ENCODE measurements at places on chromosomes 13 and 19. TPM values are rescaled to one million over a fixed set of nuclear protein-coding genes. Genes with fewer than 3 reads are reported as not detected.

The GPC5 gene
- 3.0 TPM for total RNA-seq

GRCh38 chr19:49749055-49749716 is 13.9 kb downstream of the TSKS start:
- no peak overlapping the region for H3K4me3 ChIP-seq
- no peaks in the 10 kb centered on the region for H3K36me3 ChIP-seq
- no peak for DNase-seq

The CYP2B6 gene
- not detected for total RNA-seq

DNA sequence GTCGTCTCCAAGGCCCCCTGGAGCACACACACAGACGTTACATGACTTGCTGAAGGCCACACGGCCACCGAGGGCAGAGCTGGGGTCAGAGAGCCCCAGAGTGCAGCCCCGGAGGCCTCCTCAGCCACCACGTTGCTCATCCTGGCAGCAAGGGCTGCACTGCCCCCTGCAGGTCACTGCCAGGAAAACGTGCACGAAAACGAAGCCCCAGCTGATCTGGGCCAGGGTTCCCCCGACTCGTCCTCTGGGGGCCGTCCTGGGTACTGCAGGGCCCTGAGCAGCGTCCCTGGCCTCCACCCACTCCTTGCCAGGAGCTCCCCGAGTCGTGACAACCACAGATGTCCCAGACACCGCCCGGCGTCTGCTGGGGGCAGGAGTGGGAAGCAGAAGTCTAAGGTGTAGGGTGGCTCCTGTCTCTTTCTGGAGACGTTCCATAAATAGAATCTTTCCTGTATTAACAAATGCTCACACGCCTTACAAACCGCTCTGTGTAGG is 3.4 kb downstream of the TPGS1 start:
- H3K36me3 ChIP-seq, result no peaks in the 10 kb centered on the region
- H3K27me3 ChIP-seq, result no peaks in the 10 kb centered on the region
- peaks cover 42% of the 10 kb centered on the region for H3K4me1 ChIP-seq
- DNase-seq, result peak; percentile 88

DNA sequence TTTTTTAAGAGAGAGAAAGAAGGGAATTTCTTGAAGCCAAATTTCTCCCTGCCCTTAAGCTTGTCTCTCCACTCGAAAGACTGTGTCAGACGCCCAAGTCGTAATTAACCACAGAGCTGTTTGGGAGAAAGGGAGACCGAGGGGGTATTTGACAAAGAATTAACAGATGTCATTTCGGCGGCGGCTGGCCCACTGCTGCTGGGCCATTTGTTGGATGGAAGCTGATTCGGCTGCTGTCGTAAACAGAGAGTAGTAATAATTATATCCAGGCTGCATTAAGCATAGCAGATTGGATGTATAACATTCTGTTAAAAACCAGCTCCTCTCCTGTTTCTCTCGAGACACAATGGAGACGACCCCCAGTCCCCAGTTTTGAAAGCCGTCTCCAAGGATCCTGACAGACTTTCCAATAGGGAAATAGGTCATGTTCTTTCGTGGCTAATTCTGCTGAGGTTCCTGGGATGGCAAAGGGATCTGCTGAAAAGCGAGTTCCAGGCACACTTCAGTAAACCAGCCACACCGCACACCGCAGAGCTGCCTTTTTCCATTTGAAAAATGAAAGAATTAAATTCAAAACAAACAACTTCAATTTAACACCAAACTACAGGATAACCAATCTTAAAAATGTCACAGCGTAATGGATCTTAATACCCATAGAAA is 71.5 kb downstream of the KCTD15 start:
- H3K4me1 ChIP-seq, result no peaks in the 10 kb centered on the region
- DNase-seq, result no peak

DNA sequence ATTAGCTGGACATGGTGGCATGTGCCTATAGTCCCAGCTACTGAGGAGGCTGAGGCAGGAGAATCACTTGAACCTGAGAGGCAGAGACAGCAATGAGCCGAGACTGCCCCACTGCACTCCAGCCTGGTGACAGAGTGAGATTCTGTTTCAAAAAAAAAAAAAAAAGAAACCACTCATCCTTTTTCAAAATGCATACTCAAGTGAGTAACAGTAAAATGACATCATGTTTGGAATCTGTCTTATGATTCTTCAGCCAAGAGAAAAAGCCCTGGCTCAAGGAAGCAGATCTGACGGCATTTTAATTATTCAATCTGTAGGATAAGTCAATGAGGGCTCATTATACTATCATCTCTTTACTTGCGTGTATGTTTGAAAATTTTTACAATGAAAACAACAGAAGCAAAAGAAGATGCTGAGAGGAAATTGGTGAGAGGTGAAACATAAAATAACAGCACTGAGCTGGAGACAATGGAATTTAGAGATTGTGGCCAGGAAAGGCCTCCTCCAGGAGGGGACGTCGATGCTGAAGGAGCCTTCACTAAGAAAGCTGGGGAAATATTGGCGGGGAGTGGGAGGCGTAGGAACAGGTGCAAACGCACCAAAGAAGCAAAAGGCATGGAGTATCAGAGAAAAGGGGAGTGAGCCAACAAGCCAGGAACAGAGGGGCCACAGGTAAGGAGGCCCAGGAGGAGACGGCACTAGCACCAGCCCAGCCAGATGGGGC is 12.9 kb upstream of the CCNE1 start:
- peak overlapping the region; percentile 59 for H3K27ac ChIP-seq
- no peaks in the 10 kb centered on the region for H3K27me3 ChIP-seq
- no peaks in the 10 kb centered on the region for H3K4me1 ChIP-seq
- DNase-seq, result no peak

DNA sequence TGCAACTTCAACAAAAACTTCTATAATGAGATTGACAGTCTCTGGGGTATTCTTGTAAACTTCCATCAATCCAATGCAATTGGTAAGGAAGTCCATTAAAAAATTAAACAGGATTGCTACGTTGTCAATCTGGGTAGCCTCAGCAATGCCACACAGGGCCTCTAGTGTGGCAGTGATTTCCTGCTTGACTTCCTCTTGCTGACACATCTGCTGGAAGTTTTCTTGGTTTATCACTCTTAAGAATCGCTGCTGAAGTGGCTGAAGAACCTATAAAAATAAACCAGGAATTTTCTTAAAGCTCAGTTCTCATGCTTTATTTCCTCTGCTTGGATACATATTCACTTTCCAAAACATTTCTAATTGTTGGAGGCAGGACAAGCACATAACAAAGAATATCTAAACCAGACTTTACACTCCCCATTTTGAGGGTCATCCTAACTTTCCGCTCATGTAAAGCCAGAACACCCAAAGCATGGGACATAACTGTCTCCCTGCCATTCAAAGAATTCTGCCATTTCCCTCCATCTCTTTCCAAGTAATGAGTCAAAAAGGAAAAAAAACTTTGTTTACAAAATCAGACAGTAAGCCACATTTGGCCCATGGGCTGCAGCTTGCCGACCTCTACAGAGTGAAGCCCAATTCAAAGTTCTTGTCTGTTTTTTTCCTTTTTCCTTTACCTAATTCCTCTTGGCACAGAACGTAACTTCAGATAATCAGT is 23.2 kb upstream of the EEF1AKMT1 start:
- no peak overlapping the region for H3K27ac ChIP-seq
- no peaks in the 10 kb centered on the region for H3K4me1 ChIP-seq
- no peaks in the 10 kb centered on the region for H3K27me3 ChIP-seq
- H3K36me3 ChIP-seq, result peaks cover 56% of the 10 kb centered on the region
- DNase-seq, result no peak
- no peak overlapping the region for H3K4me3 ChIP-seq

GRCh38 chr13:29936051-29936813 is 85.8 kb upstream of the UBL3 start:
- H3K4me1 ChIP-seq, result no peaks in the 10 kb centered on the region
- no peak overlapping the region for H3K27ac ChIP-seq
- DNase-seq, result no peak
- no peaks in the 10 kb centered on the region for H3K36me3 ChIP-seq
- H3K27me3 ChIP-seq, result no peaks in the 10 kb centered on the region

DNA sequence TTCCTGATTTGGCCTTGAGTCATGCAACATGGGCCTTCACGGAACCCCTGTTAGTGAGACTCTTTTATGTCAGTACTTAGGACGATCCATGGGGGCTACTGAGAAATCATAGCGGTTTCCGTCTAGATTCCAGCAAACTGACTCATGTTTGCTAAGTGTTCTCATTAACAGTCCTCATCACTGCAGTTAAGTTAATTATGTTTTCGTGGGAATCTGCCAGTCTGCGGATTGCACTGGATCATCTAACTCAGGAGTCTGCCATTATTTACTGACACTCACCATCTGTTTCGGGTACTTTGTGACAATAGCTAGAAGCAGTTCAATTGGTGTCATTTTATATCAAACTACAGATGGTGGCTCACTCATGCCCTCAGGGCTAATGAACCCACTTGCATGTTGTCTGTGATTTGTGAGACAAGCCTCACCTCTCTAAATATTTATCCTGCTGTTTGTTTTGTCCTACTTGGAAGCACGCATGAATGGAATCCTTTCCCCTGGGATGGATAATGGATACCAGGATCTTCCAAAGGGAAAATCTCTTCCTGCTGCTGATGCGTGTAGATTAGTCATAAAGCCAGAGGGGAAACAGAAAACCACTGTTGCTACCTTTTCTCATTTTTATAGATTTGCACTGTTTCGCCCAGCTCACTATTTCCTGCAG is 61.8 kb downstream of the RAB20 start:
- H3K27ac ChIP-seq, result no peak overlapping the region
- peaks cover 85% of the 10 kb centered on the region for H3K36me3 ChIP-seq

- H3K4me3 ChIP-seq, result no peak overlapping the region
- no peaks in the 10 kb centered on the region for H3K27me3 ChIP-seq
- no peak overlapping the region for H3K27ac ChIP-seq
- DNase-seq, result no peak
- H3K36me3 ChIP-seq, result no peaks in the 10 kb centered on the region
These were observed 513.0 kb downstream of the IRS2 start for GRCh38 chr13:109273326-109273751.

- no peak overlapping the region for H3K27ac ChIP-seq
- H3K4me1 ChIP-seq, result no peaks in the 10 kb centered on the region
- no peaks in the 10 kb centered on the region for H3K36me3 ChIP-seq
- no peak for DNase-seq
- H3K4me3 ChIP-seq, result no peak overlapping the region
These were observed 630.0 kb upstream of the MIR17HG start for GRCh38 chr13:90717451-90717936.

The KLHL1 gene
- 0.27 TPM for total RNA-seq

GRCh38 chr13:112254061-112254818 is 121.9 kb upstream of the SPACA7 start:
- no peak overlapping the region for H3K27ac ChIP-seq
- H3K36me3 ChIP-seq, result no peaks in the 10 kb centered on the region
- no peak for DNase-seq
- H3K27me3 ChIP-seq, result no peaks in the 10 kb centered on the region
- H3K4me1 ChIP-seq, result no peaks in the 10 kb centered on the region

- no peak for DNase-seq
- no peaks in the 10 kb centered on the region for H3K27me3 ChIP-seq
- H3K4me1 ChIP-seq, result no peaks in the 10 kb centered on the region
- no peaks in the 10 kb centered on the region for H3K36me3 ChIP-seq
- no peak overlapping the region for H3K4me3 ChIP-seq
These were observed 14.4 kb downstream of the C3 start for GRCh38 chr19:6705931-6706632.

The TRPC4 gene
- 10.8 TPM for total RNA-seq

- H3K4me3 ChIP-seq, result no peak overlapping the region
- H3K27me3 ChIP-seq, result no peaks in the 10 kb centered on the region
- no peaks in the 10 kb centered on the region for H3K4me1 ChIP-seq
- DNase-seq, result no peak
- H3K36me3 ChIP-seq, result no peaks in the 10 kb centered on the region
These were observed 34.2 kb downstream of the THSD1 start for GRCh38 chr13:52371736-52372247.

The CELF5 gene
- 0.36 TPM for total RNA-seq

The ZNF433 gene
- 2.5 TPM for total RNA-seq

The SOHLH2 gene
- 6.1 TPM for total RNA-seq

- no peak overlapping the region for H3K27ac ChIP-seq
- no peaks in the 10 kb centered on the region for H3K27me3 ChIP-seq
- DNase-seq, result no peak
- H3K4me1 ChIP-seq, result no peaks in the 10 kb centered on the region
- no peak overlapping the region for H3K4me3 ChIP-seq
These were observed 20.7 kb downstream of the OBI1 start for GRCh38 chr13:78638216-78638615.

The ATP4B gene
- not detected for total RNA-seq

GRCh38 chr19:876780-877314 is 16.1 kb downstream of the MED16 start:
- no peaks in the 10 kb centered on the region for H3K4me1 ChIP-seq
- H3K27me3 ChIP-seq, result no peaks in the 10 kb centered on the region
- H3K27ac ChIP-seq, result no peak overlapping the region
- DNase-seq, result no peak
- peaks cover 44% of the 10 kb centered on the region for H3K36me3 ChIP-seq

The BRME1 gene
- total RNA-seq, result 1.1 TPM

The ZNF135 gene
- total RNA-seq, result 6.1 TPM

DNA sequence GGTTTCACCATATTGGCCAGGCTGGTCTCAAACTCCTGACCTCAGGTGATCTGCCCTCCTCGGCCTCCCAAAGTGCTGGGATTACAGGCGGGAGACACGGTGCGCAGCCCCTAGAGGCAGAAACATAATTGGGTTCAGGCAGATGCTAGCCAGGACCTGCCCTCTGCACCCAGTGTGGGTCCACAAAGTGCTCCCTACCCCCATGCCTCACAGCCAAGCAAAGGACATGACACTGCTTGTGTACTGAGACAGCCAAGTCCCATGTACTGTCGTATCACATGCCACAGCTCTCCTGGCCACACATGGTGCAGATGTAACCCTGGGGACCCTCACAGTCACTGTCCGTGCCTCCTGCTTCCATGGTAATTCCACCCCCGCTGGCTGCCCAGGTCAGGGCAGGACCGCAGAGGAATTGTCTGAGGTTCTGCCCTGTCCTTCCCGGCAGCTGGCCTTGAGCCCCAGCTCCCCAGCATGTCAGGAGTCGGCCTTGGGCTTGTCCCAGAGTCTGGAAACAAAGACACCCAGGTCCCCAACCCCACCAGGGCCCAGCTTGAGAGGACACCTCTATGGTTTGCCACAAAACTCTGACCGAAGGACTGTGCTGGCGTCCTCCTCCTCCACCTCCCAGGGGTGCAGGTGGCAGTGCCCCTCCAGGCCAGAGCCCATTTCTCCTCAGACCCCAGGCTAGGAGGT is 7.6 kb downstream of the PRR36 start:
- DNase-seq, result no peak
- H3K36me3 ChIP-seq, result no peaks in the 10 kb centered on the region
- no peak overlapping the region for H3K27ac ChIP-seq
- no peak overlapping the region for H3K4me3 ChIP-seq

The OLFM4 gene
- 0.16 TPM for total RNA-seq

GRCh38 chr19:34243876-34244578 is 10.3 kb upstream of the GARRE1 start:
- no peaks in the 10 kb centered on the region for H3K36me3 ChIP-seq
- no peaks in the 10 kb centered on the region for H3K4me1 ChIP-seq
- no peak overlapping the region for H3K27ac ChIP-seq
- H3K4me3 ChIP-seq, result no peak overlapping the region

Data from sigmoid colon (tissue), 7 donors.